Glomerular endothelial cell (primary cell): ENCODE measurements at places on chromosomes 12 and 14.
A peak's percentile ranks its signal among the peaks of the same experiment; 100 is the strongest.

DNA sequence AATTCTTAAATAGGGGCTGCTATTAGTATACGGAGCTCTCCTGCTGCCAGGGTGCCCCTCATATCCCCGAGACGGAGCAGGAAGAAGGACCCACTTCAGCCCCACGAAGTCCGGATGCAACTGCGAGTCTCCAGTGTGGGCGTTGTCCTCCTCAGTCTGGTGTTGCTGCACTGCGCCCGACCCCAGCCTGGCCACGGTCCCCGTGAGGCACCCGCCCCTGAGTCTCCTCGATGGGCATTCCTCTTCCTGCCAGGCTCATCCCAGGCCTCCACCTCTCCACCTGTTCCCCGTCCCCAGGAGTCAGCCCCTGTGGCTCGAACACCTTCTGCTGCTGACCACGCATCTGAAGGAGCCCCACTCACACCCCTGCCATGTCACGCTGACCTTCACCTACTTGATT lies 68.1 kb upstream of the SFSWAP start:
- no peak for DNase-seq

DNA sequence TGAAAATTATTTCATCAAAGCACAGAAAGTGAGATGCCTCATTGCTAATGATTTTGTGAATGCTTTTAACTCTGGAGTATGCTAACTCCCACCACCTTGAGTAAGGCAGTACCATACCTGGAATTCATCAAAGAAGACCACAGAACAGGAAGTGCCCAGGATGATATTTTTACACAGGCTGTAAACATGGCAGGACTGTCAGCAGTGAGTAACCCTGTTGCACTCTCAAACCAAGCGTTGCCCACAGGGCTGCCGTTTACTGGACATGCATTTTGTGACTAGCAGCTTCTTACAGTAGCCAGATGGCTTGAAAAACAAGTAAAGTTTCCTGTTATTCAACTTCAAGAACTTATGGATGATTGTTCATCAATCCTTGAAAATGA lies 42.4 kb downstream of the RALGAPA1 start:
- no peak for DNase-seq

- no peak for DNase-seq
These were observed 12.0 kb upstream of the PRIMA1 start for GRCh38 chr14:93799989-93800921.

DNA sequence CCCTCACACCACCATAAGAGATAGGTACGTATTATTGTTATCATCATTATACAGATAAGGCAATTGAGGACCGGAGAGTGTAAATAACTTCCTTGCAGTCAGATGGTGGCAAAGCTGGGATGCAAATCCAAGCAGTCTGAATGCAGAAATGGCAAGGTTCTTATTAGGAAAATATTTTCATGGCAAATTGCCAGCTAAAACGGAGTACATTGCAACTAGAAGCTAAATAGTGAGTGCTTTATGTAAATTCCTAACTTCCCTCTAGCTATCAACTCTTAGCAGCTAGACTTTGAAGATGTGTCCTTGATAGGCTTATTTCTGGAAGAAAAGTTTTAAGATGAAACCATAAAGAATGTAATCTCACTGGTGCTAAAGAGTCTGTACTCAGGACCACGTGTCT lies 323.9 kb upstream of the DIO2 start:
- no peak for DNase-seq

DNA sequence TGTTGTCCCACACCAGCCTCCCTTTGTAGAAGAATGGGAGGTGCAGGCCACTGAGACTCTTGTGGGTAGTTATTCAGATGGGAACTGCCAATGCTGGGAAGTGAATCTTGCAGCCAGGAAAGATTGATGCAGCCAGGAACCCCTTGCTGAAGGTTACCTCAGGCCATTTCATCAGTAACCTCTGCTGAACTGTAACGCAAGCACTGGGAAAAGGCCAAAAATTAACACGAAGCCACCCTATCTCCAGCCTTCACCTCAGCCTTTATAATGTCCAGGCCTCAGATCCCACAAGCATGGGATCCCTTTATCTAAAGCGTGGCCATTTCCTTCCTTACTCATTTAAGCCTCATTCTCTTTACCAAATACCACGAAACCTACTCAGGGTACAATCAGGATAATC lies 211.1 kb downstream of the SPTSSA start:
- DNase-seq = no peak

DNA sequence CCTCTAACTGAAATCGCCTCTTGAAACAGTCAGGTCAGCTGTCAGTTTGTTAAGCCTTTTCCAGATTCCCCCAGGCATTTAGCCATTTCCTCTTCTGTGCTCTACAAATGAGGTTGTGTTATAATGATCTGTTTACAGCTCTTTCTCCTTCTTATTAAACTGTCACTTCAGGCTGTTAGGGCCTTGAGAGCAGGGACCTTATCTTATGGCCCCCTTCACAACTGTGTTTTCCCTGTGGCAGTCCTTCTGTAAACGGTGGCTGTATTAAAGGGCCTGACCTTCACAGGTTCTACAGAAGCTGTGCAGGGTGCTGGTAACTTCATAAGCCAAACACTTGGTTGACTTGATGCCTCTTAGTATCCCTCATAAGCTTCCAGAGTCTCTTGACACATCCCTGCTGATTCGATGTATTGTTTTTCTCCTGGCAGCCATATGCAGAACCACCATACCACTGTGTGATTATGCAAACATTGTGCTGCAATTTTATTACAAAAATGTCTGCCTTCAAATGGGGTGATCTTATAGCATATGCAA lies 104.7 kb downstream of the PLEKHA5 start:
- DNase-seq = no peak

DNA sequence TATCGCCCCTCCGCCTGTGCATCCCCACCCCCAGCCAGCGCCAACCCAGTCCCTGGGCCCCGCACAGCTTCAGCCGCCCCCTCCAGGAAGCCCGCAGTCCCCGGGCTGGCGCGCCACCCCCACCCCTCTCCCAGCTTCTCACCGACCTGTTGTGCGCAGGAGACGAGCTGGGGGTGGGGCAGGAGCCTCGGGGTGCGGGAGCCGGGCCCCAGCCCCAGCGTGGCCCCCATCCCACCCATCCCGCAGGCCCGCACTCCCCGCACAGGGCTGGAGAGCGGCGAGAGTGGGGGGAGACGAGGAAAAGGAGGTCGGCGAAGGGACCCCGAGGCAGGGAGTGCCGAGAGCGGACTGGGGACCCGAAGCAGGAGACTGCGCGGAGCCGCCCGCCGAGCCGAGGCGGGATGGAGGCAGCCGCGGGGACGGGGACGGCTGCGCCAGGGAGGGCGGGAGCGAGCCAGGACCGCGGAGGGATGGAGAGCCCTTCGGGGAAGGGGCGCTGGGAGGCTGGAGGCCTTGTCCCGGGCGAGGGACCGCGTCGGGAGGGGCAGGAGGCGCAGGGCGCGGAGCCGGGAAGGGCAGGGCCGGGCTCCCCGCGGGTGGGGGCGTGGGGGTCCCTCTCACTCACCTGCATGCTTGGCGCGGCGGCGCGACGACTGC lies 498 bp downstream of the PIANP start:
- no peak for DNase-seq

DNA sequence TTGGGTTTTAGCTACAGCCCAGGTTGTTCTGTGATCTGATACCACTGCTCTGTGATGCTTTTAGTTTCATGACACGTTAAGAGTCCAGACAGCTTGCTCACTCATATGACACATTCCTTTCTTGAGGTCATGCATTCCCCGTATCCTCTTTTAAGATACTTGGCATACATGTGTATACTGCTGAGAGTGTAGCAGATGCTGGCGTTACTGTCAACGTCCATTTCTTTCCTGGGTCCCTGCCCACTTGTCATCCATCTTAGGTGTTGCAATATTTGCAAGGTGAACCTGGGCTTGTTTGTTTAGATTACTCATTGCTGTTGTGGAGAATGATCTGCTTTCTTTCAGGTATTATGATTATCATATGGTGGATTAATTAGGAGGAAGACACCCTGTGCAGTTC lies 9.1 kb upstream of the EMP1 start:
- no peak for DNase-seq

DNA sequence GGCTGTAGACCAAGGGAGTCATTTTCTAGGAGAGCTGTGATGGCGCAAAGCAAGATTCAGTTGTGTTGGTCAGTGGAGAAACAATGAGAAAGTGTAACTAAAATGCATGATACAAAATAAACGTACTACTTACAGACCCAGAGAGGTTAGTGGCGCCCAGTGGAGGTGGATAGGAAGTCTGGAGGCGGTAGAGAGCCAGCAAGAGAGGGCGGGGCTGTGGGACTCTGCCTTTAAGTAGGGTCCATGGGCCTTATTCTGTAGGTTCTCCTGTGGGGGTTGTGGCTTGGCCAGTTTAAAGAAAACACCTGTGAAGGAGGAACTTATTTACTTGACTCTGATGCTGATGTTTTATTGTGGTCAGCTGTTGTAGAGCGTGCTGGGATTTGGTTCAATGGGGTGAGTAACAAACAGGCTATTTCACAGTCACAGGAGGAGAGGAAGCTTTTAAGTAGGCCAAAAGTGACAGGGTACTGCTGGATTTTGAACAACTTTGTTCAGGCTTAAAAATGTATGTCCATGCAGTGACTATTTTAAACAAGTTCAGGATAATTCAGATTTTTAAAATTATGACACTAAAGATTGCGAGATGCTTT lies 1097.7 kb downstream of the TMTC2 start:
- no peak for DNase-seq

DNA sequence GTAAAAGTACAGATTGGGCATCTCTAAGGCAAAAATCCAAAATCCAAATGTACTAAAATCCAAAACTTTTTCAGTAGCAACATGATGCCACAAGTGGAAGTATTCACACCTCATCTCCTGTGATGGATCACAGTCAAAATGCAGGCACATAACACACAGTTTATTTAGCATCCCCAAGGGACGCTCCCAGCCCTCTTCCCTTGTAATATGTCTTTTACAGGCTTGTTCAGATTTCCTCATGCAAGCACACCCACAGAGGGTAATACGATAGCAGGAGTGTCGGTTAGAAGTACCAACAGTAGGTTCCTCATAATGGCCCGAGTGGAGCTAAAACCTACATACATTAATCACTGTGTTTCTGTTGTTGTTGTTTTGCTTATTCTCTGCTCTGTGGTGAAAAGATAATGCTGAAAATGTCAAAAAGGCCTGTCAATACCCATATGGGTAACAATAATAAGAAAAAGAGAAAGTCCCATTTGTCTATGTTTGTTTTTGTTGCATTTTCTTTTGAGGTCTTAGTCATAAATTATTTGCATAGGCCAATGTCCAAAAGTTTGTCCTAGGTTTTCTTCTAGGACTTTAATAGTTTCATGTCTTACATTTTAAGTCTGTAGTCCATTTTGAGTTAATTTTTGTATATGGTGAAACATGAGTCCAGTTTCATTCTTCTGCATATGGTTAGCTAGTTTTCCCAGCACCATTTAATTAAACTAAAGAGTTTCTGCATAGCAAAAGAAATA lies 133.1 kb downstream of the LRIG3 start:
- DNase-seq = no peak

- no peak for DNase-seq
These were observed 2.0 kb downstream of the SCYL2 start for GRCh38 chr12:100268835-100269564.

- DNase-seq = no peak
These were observed 22.5 kb downstream of the SLC38A6 start for GRCh38 chr14:61003571-61003970.

GRCh38 chr14:66099931-66100330 lies 386.2 kb upstream of the CCDC196 start:
- DNase-seq = no peak

- DNase-seq = peak; percentile 91
These were observed 297.9 kb upstream of the AMIGO2 start for GRCh38 chr12:47377414-47378221.

DNA sequence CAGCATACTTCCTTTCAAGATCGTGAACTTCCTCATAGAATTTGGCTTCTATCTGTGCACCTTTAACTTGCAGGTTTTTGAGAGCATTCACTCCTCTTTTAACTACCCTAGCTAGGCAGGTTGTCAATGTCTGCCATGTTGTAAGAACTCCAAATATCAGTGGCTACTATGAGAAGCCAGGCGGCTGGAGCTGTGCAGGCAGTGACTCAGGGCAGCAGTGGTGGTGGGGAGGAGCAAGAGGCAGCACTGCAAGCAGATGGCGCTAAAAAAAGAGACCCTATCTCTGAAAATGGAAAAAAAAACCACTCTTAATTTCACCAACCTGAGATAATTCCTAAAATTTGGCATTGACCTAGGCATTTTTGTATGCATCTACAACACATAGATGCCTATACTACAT lies 28.5 kb downstream of the YARS2 start:
- no peak for DNase-seq

- no peak for DNase-seq
These were observed 15.1 kb downstream of the ZDHHC22 start for GRCh38 chr14:77126461-77126990.

- DNase-seq = no peak
These were observed 195.2 kb downstream of the APAF1 start for GRCh38 chr12:98840325-98840724.

- DNase-seq = no peak
These were observed 283.6 kb downstream of the DPF3 start for GRCh38 chr14:72610096-72610830.

- no peak for DNase-seq
These were observed 946 bp downstream of the RNU4-2 start for GRCh38 chr12:120290609-120291305.

DNA sequence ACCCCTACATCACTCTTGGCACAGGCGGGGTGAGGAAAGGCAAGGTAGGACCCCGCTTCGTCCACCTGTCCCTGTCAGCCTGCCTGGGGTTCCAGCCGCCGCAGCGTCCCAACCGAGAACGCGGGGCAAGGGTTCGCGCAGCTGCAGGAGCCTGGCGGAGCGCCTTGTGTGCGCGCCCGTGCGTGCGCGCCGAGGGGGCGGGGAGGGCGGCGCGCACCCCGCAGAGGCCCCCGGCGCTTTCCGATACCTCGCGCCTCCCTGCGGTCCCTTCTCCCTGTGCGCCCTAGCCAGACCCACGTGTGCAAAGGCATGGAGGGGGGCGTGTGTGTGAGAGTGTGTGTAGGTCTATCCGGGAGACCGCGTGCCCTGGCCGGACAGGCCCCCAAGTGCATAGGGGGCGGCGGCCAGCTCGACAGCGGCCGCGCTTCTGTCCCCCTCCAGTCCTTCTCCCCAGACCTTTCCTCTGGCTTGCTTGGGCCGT lies 122.4 kb downstream of the TSPAN9 start:
- no peak for DNase-seq

DNA sequence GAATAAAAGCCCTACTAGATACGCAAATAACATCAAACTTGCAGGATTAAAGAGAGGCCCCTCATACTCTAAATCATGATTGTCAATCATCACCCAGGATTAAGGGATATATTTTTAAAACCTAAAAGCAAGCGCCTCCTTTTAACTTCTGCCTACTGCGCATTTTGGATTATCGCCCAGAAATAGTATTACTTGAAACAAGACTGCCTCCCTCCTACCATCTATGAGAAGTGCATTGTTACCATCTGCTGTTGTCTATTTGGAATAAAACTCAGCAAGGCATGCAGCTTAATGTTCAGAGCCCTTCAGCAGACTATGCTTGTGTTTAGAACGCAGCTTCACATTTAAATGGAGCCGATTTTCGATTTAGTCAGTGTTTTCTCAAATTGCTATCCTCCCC lies 79.6 kb downstream of the EXOC5 start:
- no peak for DNase-seq

- DNase-seq = no peak
These were observed 57.9 kb downstream of the KDM2B start for GRCh38 chr12:121522971-121523370.
